ENCODE measurements at places on chromosomes 16 and 17.

DNA sequence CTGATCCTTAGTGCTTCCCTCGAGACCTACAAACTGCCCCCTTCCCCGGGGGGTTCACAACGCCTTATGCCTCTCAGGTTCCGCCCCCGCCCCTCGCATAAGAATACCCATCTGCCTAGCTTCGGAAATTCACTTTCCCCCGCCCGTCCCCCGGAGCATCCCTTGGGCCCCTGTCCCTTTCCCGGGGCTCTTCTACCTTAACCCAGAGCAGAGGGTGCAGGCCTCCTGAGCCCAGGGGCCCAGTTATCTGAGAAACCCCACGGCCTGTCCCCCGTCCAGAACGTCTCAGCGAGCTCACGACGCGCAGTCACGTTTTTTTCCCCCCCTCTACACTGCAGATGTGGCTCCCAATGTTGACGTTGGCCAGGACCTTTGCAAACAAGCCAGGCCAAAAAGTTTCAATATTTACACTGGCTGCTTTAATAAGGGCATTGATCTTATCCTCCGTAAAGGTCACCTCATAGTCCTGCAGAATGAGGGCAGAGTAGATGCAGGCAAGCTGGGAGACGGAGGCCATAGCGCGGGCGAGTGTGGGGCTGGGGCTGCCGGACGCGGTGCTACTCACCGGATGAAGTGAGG, 1.4 kb upstream of the NBR1 start:
- no peak for DNase-seq

DNA sequence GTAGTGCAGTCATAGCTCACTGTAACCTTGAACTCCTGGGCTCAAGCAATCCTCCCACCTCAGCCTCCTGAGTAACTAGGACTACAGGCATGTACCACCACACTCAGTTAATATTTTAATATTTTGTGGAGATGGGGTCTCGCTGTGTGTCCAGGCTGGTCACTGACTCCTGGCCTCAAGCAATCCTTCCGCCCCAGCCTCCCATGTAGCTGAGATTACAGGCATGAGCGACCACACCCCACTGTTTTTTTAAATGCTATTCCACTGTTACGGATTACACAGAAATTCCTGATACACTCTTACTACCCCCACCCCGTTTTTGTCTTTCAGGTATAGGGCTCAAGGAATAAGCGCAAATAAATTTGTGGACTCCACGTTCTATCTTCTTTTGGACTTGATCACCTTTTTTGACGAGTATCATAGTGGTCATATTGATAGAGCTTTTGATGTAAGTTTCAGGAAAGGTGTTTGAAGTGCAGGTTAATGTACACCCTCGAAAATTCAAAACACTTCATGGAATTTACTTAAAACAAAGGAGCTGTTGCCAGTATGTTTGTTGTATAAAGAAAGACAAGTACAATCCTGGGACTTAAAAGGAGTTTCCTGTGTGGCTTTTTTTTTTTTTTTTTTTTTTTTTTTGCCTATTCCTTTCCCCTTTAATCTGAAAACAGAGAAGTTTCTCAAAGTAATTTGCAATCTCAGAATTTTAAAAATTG, 26.2 kb upstream of the SLC12A3 start:
- no peak for DNase-seq

DNA sequence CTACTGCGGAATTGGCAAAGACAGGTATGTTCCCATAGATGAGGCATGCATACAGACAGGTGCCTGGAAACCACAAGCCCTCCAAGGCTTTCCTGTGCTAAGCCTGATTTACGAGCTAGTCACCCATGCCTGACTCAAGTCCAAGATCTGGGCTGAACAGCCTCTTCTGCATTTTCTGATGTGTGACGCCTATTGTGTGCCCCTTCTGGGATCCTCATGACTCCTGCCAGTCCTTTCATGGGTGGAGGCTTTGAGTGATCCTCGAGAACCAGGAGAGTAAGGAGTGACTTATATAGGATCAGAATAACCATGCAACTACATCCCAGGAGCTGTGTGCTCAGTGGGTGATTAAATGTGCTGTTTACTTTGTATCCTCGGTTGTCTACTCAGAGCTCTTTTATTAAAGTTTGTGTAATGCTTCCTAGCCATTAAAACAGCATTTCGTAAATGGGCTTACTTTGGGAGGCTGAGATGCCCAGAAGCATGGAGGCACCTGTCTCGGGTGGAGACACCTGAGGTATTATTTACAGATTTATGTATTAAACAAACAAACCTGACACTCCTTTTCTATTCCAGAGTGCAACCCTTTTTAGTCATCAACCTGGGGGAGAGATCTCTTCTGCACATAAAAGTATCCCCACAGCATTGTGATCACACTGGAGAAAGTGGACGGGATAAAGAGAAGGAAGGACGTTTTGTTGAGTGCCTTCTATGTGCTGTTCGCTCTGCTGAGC, 373.0 kb upstream of the DYNLRB2 start:
- DNase-seq = no peak

DNA sequence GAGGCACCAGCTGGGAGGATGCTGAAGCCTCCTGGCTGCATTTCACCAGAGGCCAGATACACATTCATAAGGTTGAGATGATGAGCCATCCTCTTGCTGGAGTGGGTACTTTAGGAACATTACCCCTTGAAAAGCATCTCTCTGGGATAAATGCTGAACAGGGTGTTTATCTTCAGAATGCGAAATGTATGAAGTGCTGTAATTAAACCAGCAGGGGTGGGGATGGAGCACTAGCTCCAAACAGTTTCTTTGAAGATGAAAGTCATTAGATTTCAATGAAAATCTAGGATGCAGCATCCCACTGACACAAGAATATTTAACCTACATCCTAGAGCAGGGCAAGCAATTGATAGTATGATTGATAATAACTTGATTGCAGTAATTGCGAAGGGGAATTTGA, 158.1 kb downstream of the CYLD start:
- DNase-seq = no peak

DNA sequence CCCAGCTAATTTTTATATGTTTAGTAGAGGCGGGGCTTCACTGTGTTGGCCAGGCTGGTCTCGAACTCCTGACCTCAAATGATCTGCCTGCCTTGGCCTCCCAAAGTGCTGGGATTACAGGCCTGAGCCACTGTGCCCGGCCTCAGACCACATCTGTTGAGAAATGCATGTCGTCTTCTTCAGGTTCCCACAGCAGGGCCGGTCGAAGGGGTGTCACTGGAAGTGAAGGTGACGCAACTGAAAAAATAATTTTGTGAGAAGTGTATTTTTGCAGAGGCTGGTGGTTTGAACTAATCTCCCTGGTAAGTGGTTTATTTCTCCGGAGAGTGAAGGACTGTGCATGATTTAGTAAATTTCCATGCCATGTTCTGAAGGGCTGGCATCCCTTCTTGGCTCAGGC, 33.4 kb upstream of the IL34 start:
- DNase-seq = no peak

GRCh38 chr16:3195975-3196374, 8.0 kb downstream of the OR1F1 start:
- DNase-seq = no peak

DNA sequence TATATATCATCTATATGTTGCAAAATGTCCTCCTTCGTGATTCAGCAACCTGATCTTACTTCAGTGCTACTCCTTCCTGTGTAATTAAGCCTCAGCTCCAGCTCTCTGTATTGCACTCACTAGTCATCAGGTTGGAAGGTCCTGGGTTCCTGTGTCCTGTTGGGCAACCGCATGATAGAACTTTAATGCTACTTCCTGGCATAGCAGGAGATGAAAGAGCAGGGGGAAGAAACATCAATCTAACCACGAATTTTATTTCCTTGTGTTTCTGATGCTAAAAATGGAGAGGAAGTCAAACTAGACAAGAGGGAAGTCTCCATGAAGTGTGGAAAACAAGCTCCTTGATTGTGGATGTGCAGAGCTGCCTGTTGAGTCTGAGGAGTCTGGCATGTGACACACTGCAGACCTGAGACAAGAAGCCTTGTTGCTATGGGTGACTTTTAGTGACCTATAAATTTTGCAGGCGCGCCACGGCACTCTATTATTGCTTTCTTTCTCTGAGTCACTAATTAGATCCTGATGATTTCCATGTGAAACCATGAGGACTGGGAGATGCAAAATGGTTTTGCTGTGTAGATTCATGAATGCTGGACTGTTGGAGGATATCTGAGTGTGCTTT, 25.6 kb downstream of the IGSF6 start:
- peak; percentile 46 for DNase-seq

GRCh38 chr16:20920091-20920490, 19.5 kb downstream of the LYRM1 start:
- no peak for DNase-seq

DNA sequence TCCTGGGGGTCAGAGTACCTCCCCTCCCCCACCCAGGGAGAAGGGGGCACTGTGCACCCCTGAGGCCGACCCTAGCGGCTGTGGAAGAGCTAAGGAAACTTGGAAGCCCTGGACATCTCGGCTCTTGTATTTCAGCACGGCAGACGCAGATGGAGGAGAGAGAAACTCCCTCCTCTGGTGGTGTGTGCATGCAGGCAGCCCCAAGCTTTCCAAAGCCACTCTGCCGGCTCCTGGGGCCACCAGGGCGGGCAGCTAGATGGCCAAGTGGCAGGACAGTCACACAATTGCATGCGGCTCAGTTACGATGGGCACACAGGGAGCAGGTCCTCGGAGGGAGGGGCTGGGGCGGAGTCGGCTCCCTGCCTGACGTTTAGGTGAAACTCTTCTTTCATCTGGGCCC, 195.5 kb downstream of the RBFOX3 start:
- DNase-seq = no peak

GRCh38 chr17:26792486-26792885, 501.4 kb upstream of the WSB1 start:
- no peak for DNase-seq

- DNase-seq = no peak
Measured at GRCh38 chr17:49645654-49646053, 32.2 kb downstream of the SPOP start.
